ENCODE measurements at places on chromosomes 3 and 15.

DNA sequence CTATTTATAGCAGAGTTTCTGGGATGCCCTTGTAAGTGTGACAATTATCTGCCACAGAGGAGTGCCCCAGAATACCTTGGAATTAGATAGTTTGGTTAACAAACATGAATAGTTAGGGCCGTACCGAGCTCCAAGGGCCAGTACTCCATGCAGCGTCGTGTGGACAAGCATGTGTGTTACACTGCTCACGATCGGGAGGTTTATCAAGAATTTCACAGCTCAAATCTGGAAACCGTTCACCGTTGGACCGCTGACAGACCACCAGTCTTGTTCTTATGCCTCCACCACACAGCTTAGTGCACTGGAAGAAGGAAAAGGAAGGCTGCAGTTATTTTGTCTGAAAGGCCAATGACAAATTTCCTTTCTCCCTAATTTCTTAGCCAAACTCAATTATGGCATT is 93.7 kb downstream of the ADAMTS9 start:
- DNase-seq = no peak

DNA sequence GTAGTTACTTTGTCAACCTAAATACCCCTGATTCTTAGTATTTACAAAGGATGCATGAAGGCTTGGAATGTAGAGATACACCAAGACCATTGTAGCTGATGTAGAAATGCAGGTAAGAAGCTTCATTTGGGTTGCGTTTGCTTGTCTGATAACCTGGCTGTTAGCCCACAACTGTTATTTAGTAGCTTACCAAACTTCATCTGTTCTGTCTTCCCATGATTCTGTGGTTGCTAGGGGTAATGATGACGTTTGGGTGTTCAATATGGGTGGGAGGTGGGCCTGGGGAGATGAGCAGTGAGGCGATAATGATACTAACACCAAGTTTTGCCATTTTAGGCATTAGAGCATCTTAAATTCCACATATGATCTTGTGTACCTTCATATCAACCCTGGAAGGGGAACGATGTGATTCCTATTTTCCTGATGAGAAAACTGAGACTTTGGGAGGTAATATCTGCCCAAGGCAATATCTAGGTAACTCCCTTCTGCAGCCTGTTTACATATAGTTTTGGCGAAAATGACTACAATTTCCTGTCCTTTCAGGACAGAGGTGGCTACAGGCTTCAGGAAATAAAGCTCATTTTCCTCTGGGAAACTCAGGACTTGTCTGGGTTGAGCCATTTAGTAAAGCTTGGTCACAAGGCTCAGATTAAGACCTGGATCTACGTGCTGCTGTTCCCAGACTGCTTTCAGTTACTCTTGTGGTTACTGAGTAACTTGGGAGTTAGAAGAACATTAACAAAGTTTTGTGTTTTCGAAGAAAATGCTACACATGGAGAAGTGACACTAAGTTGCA is 26.8 kb downstream of the FNDC3B start:
- DNase-seq = peak; percentile 39

GRCh38 chr3:192907784-192908183 is 9.9 kb downstream of the MB21D2 start:
- no peak for DNase-seq

- no peak for DNase-seq
Measured at GRCh38 chr3:139286241-139286640, 57.6 kb upstream of the MRPS22 start.

DNA sequence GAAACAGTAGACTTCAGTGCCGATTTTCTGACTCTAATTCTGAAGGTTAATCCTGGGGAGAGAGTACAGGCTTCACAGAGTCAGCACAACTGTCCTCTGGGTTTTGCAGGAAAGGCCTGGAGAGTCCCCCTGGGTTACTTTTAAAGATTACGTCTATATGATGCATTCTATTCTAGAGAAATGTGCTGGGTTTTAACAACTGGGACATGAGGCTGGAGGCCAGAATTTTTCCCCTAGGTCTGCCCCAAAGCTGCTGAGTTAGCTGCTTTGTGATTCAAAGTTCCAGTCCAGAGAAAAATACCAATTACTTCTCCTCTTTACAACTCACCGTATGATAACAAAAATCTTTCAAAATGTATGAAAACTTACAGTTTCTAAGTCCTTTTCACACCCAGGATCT is 240.7 kb upstream of the TPRG1 start:
- no peak for DNase-seq

DNA sequence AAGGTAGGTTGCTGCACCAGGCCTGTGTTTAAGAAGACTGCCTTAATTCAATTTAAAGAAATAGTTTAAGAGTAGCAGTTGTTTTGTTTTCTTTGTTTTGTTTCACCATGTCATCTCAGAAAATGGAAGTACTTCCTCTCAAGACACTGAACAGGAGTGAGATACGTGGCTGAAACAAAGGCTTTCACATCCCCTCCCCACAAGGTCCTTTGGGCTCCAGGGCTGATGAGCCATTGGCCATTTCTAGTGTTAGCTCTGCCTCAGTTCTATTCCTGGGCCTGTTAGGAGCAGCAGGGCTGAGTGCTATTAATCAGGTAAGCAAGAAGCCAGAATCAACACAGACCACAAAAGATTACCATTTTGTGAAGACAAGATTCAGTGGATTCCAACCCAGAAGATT is 132.8 kb downstream of the KCNAB1 start:
- no peak for DNase-seq

DNA sequence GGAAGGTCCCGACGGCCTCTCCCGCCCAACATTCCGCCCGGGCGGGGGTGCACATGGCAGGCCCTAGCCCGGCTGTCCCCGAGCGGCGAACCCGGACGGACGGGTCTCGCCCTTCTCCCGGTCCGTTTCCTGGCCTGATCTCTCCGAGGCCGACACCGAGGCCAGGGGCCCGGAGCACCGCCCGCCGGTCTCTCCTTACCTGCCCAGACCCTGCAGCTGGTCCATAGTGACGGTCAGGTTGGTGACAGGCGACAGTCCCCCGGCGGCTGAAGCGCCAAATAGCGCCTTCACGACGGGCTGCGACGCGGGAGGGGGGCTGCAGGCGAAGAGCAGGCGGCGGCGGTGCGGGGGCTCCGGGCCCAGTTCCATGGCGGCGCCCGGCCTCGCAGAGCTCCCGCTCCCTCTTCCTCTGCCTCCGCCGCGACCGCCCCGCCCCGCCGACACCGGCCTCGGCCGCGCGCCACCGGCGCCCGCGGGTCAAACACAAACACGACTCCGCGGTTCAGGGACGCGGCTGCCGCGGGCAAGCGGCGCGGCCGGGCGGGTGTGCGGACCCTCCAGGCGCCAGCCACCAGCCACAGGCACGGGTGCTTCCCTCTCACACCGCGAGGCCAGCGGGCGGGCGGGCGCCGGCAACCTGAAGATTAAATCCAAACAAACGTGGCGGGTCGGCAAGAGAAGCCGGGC is 495 bp downstream of the CDC25A start:
- no peak for DNase-seq

- DNase-seq = no peak
Measured at GRCh38 chr3:42007785-42008184, 45.9 kb upstream of the ULK4 start.

GRCh38 chr3:47057212-47057671 is 77.8 kb downstream of the NBEAL2 start:
- peak; percentile 28 for DNase-seq

DNA sequence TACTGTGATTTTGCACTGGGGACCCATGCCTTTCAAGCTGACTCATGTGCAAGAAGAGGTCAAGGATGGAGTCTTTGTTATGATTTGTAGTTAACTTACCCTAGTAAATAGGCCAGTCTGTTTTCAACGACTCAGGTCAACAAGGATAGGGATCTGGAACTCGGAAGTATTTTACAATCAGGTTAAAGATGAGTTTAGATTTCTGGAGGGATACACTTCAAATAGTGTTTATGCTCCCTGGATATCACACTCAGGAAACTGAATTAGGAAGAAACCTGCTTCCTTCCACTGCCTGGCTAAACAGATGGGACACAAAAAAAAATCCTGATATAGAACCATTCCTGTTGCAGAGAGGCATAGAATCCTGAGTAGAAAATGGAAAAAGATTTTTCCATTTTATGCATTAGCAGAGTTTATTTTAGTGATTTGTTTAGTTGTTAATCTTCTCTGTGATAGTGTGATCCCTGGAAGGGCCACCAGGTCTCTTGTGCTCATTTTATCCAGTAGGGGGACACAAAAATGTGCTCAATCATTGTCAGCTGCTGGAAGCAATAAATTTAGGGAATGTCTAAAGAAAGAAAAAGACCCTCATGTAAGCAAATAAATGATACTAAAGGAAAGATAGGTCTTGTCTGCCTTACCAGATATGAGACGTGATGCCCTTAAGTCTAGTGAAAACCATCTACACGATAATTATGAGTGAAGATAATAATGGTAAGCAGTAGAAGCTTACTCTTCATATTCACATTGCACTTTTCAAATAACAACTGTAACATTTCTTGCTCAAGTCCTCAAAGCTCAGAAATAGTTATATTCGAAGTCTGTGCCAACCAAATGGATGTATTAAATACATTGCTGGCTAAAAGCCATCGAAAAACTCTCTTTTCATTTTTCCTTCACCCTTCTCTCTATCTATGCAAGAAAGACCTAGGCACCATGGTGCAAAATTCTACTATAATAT is 452.1 kb upstream of the KCNMB2 start:
- peak; percentile 71 for DNase-seq

DNA sequence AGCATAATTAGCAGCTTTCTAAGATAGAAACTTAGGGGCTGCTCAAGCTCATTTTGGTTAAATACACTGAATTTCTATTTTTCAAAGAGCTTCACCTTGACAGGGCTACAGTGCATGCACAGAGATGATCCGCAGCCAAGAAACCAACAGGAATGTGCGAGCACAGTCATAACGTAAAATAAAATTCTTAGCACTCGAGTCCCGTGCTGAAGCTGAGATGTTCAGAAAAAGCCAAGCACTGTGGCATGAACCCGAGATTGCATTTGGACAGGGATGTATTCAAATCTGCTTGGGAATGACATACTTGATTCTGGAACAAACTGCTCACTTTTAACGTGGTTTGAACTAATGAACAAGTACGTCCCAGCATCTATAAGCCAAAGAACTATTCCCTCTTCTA is 340.3 kb downstream of the FOXP1 start:
- no peak for DNase-seq

DNA sequence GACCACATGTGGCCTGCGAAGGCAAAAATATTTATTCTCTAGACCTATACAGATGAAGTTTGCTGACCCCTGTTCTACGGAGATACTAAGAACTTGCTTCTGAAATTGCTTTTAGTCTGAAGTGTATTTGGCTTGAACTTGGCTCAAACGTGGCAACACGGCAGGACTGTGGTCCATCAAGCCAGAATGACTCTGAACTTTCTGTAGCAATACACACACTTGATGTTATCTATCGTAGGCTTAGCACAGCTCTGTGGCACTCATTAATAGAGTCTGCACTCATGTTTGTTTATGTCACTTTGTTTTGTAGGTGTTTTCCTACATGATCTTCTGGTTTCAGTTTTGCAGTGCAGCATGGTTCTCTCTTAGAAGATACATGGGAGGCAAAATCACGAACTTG is 298.1 kb downstream of the ADAMTS17 start:
- no peak for DNase-seq

DNA sequence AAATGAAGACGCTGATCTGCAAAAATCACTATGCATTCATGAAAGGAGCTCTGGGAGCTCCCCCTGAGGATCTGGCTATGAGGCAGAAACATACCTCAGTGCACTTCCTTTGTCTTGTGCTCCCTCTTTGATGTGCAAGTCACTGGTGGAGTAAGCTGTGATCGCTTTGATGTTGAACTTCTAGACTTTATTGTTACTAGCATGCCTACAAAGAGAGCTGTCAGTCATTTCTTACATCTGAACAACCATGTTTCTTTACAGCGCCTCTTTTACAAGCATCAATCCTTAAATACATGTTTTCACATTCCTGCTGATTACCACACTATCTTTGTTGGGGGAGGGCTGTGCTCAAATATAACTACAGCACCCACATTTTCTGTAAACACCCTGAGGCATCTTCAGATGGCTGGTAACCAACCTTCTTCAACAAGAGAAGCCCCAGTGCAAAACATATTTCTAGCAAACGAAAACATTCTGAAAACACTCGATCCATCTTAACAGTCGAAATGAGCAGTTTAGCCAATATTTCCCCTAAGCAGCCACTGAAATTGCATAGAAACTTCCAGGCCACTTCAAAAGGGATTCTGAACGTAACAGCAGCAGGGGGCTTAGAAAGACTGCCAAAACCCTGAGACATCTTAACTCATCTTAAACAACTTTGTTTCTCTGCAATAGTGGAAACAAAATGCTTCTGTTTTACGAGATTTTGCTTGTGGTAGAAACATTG is 101.9 kb upstream of the ICE2 start:
- no peak for DNase-seq

DNA sequence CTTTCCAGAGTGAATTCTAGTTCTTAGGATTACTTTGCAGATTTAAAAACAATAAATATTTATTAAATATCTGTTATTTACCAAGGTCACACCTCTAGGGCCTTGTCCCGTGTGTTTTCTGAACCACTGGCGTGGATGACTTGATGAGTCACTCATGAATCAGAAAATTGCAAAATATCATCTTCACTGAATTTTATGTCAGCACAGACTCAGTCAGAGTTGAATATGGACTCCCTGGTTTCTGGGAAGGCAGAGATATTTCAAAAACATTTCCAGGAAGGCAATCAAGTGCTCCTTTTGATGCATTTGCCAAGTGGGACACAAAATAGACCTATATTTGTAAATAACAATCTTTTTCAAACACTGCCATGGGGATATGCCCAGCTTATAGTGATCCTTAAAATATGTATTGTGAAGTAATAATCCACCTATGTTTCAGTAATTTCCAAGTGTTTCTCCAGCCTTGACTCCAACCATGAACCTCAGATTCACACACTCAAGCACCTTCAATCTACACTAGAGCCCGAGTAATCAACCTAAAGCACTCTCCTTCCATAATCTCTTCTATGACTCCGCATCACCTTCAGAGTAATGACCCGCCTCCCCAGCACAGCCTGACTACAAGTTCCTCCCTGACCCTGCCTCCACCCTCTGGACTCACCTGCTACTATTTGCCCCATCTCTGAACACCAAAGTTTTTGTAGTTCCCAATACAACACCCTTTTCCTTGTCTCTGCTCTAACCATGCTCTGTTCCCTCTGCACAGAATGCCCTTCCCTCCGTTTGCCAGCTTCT is 24.3 kb downstream of the DPH3 start:
- DNase-seq = peak; percentile 37

DNA sequence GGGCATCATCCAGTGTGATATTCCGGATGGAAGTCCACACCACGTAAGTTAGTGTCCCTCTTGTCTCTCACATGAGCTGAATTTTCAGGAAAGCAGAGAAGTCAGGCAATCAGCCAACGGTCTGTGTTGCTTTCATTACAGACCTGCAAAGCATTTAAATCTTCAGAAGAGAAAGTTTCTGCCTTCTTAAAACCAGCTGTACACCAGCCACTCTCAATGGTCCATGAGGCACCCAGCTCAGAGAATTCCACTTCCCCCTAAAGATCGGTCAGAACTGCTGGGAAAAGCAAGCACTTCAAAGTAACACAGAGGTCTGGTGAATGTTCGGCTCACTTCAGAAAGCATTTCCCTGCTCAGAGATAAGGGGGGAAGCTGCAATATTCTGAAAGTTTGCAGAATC is 903.7 kb downstream of the EPHA3 start:
- peak; percentile 36 for DNase-seq

- DNase-seq = no peak
Measured at GRCh38 chr15:47796339-47796738, 79.0 kb downstream of the SEMA6D start.
